ENCODE measurements at places on chromosomes 13 and 19. TPM values are rescaled to one million over a fixed set of nuclear protein-coding genes. Genes with fewer than 3 reads are reported as not detected.

DNA sequence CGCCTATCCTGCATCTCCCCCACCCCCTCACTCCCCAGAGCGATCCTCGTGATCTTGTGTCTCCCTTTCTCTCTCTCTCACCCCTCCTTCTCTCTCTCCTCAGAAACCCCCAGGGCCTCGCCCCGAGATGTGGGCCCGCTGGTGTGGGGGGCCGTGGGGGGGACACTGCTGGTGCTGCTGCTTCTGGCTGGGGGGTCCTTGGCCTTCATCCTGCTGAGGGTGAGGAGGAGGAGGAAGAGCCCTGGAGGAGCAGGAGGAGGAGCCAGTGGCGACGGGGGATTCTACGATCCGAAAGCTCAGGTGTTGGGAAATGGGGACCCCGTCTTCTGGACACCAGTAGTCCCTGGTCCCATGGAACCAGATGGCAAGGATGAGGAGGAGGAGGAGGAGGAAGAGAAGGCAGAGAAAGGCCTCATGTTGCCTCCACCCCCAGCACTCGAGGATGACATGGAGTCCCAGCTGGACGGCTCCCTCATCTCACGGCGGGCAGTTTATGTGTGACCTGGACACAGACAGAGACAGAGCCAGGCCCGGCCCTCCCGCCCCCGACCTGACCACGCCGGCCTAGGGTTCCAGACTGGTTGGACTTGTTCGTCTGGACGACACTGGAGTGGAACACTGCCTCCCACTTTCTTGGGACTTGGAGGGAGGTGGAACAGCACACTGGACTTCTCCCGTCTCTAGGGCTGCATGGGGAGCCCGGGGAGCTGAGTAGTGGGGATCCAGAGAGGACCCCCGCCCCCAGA is 12.8 kb upstream of the TOMM40 start:
- H3K27ac ChIP-seq, result no peak overlapping the region
- H3K27me3 ChIP-seq, result no peaks in the 10 kb centered on the region
- DNase-seq, result no peak
- H3K36me3 ChIP-seq, result peaks cover 19% of the 10 kb centered on the region

DNA sequence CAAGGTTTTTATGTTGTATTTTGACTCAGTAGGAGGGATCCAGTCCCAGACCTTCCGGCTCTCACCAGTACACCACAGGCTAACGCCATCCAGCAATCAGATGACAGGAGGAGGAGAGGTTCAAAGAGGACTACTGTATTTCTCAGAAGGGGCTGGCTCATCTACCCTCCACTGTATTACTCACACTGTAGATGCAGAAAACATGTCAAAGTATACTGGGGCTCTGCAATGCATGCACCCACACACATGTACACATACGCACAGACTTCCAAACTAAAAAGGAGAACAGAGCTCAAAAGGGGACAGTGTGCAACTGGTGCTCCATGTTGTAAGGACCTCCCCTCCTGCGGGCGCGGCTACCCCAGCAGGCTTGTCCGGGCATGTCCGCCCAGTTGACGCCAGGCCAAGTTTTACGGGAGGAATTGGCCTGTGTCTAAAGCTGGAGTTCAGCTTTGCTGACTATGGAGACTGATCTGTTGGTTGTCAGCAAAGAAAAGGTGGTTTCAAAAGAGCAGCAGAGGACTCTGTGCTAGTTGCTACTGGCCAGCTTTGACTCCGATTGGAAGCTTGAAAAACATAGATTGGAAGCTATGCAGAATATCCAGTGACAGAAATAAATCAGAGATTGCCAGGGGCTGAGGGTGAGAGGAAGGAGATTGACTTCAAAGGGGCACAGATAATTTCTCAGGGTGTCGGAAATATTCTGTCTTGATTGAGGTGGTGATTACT is 314.2 kb downstream of the DLEU7 start:
- peak; percentile 89 for DNase-seq
- no peaks in the 10 kb centered on the region for H3K4me1 ChIP-seq
- no peaks in the 10 kb centered on the region for H3K36me3 ChIP-seq
- H3K4me3 ChIP-seq, result peak overlapping the region; percentile 3
- no peaks in the 10 kb centered on the region for H3K27me3 ChIP-seq

GRCh38 chr13:73462241-73462640 is 403.4 kb downstream of the KLF5 start:
- H3K4me1 ChIP-seq, result no peaks in the 10 kb centered on the region
- no peaks in the 10 kb centered on the region for H3K36me3 ChIP-seq
- no peak overlapping the region for H3K4me3 ChIP-seq
- no peak overlapping the region for H3K27ac ChIP-seq
- no peak for DNase-seq
- H3K27me3 ChIP-seq, result no peaks in the 10 kb centered on the region

GRCh38 chr19:48556163-48556562 is 4.2 kb downstream of the SULT2B1 start:
- H3K36me3 ChIP-seq, result no peaks in the 10 kb centered on the region
- H3K27me3 ChIP-seq, result no peaks in the 10 kb centered on the region
- DNase-seq, result no peak

GRCh38 chr19:17259118-17259780 is 5.3 kb downstream of the USHBP1 start:
- no peaks in the 10 kb centered on the region for H3K36me3 ChIP-seq
- H3K27me3 ChIP-seq, result no peaks in the 10 kb centered on the region
- no peaks in the 10 kb centered on the region for H3K4me1 ChIP-seq
- H3K27ac ChIP-seq, result no peak overlapping the region
- H3K4me3 ChIP-seq, result no peak overlapping the region

GRCh38 chr19:13781547-13781946 is 7.3 kb downstream of the C19orf53 start:
- peaks cover 19% of the 10 kb centered on the region for H3K36me3 ChIP-seq
- no peaks in the 10 kb centered on the region for H3K27me3 ChIP-seq
- peak; percentile 94 for DNase-seq

GRCh38 chr19:33395561-33396550 is 22.3 kb downstream of the CEBPG start:
- peak; percentile 80 for DNase-seq
- H3K4me1 ChIP-seq, result no peaks in the 10 kb centered on the region
- H3K36me3 ChIP-seq, result no peaks in the 10 kb centered on the region

- no peak overlapping the region for H3K4me3 ChIP-seq
- no peaks in the 10 kb centered on the region for H3K4me1 ChIP-seq
- no peak overlapping the region for H3K27ac ChIP-seq
- no peak for DNase-seq
- H3K36me3 ChIP-seq, result no peaks in the 10 kb centered on the region
Measured at GRCh38 chr13:53759016-53759415, 730.4 kb downstream of the OLFM4 start.

CLDND2 gene
- not detected for polyA plus RNA-seq

ZNF865 gene
- polyA plus RNA-seq, result 9.3 TPM

DHDH gene
- polyA plus RNA-seq, result not detected

Measured in sigmoid colon (tissue), 7 donors.